Right ventricle myocardium superior (tissue), 1 donor: ENCODE measurements at places on chromosomes 12 and 14. TPM values are rescaled to one million over a fixed set of nuclear protein-coding genes. Genes with fewer than 3 reads are reported as not detected.

- DNase-seq = no peak
Observed at GRCh38 chr12:129873833-129874208, 30.0 kb downstream of the TMEM132D start.

DNA sequence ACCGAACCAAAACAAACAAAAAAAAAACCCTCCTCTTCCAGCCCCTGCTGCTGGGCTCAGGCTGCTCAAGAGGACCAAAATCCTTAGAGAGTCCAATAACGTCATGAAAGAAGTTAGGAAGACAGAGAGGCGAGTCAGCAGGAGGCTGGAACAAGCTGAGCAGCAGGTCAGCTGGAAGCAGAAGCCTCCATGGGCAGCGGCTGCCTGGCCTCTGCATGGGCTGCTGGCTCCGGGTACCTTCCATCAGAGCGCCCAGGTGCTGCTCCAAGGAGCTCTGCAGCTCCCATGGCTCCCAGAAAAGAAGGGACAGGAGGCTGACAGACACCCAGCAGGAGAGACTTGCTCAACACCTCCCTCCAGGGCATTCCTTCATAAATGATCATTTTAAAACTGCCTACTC lies 3.2 kb upstream of the KRT2 start:
- no peak for DNase-seq

DNA sequence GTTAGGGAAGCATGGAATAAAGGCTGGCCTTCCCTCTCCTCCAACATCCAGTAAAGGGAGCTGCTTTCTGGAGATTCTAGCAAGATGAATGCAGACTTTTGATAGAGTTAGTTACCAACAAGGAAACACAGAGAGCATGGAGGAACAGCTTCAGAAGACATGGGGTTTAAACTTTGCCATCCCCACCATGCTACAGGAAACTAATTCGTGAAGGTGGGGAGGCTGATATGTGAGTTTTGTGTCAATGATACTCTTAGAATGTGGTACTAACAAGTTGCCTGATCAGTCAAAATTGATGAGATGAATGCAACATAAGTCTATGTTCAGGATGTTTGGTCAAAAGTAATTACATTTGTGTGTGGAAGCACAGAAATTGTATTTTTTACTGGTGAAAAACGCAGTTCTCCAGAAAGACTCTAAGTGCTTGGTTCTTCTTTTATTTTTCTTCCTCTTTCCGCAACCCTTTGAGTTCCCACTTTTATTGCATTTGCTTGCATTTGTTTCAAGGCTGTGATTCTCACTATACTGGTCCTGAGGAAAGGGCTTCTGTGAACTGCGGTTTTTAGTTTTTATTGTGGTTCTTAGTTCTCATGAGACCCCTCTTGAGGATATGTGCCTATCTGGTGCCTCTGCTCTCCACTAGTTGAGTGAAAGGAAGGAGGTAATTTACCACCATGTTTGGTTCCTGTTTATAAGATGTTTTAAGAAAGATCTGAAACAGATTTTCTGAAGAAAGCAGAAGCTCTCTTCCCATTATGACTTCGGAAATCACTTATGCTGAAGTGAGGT lies at the start of gene CLEC4A:
Gene CLEC4A, plus strand, starts transcription at position 494 of the 789 bp plus-strand sequence. Its CDS starts 262 bp downstream, at position 756.
- DNase-seq = no peak

HOXC6 gene
- total RNA-seq = 0.30 TPM
